CD4-positive, alpha-beta T cell (primary cell): ENCODE measurements at places on chromosomes 16 and 17.

DNA sequence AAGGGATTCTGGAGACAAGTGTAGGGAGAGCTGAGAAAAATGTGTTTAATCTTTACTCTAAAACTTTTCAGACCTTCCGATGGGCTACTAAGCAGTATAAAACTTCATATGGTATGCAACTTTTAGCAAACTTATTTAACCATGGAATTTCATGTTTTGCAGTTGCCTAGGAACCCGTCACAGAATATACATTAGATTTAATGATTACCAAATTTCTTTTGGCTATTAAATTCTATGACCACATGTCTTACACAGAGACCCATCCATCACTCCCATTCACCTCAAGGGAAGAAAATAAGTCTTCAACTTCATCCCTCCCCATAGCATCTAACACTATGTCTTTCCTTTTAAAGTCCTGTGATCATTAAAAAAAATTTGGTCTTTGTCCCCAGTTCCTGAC, 54.9 kb downstream of the HS3ST3A1 start:
- DNase-seq, result no peak

DNA sequence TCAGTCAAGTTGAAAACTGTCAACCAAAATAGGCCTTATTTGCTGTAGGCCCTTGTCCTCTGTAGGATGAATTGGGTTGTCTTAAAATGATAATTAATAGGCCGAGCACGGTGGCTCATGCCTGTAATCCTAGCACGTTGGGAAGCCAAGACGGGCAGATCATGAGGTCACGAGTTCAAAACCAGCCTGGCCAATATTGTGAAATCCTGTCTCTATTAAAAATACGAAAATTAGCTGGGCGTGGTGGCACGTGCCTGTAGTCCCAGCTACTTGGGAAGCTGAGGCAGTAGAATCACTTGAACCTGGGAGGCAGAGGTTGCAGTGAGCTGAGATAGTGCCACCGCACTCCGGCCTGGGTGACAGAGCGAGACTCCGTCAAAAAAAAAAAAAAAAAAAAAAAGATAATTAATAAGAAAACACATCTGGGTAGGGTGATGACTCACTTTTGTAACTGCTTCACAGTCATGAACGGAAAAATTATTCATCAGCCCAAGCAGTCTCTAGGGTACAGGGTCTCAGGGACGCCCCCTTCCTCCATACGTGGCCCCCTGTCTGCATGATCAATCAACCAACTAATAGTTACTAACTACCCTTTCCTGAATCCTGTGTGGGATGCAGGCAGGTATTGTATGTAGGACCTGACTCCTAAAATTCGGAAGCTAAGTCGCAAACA, 137.0 kb upstream of the RCVRN start:
- no peak for DNase-seq

DNA sequence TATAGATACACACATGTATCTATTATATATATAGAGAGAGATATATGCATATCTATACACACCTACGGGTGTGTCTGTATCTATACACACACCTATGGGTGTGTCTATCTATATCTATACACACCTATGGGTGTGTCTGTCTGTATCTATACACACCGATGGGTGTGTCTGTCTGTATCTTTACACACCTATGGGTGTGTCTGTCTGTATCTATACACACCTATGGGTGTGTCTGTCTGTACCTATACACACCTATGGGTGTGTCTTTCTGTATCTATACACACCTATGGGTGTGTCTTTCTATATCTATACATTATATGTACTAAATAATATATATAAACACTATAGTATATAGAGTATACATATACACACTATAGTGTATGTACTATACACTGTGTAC, 738.5 kb downstream of the MAF start:
- DNase-seq, result no peak

GRCh38 chr16:89371968-89372634, 118.3 kb downstream of the ANKRD11 start:
- no peak for DNase-seq

- no peak for DNase-seq
Measured at GRCh38 chr17:61579961-61580360, 11.1 kb downstream of the NACA2 start.

GRCh38 chr17:40287159-40287493, 553 bp upstream of the CDC6 start:
- no peak for DNase-seq
